NCI-H2107 (cell line): ENCODE measurements at places on chromosomes 16 and 17.

- no peak for DNase-seq
Observed at GRCh38 chr17:53765609-53766008, 57.1 kb upstream of the KIF2B start.

- DNase-seq: no peak
Observed at GRCh38 chr17:81398176-81398831, 3.0 kb downstream of the BAHCC1 start.

GRCh38 chr17:7122381-7122780, 7.8 kb upstream of the ASGR2 start:
- no peak for DNase-seq

GRCh38 chr17:62882878-62883277, 74.8 kb upstream of the MARCHF10 start:
- DNase-seq: no peak

GRCh38 chr17:58300336-58300735, 19.6 kb upstream of the MPO start:
- DNase-seq: no peak

DNA sequence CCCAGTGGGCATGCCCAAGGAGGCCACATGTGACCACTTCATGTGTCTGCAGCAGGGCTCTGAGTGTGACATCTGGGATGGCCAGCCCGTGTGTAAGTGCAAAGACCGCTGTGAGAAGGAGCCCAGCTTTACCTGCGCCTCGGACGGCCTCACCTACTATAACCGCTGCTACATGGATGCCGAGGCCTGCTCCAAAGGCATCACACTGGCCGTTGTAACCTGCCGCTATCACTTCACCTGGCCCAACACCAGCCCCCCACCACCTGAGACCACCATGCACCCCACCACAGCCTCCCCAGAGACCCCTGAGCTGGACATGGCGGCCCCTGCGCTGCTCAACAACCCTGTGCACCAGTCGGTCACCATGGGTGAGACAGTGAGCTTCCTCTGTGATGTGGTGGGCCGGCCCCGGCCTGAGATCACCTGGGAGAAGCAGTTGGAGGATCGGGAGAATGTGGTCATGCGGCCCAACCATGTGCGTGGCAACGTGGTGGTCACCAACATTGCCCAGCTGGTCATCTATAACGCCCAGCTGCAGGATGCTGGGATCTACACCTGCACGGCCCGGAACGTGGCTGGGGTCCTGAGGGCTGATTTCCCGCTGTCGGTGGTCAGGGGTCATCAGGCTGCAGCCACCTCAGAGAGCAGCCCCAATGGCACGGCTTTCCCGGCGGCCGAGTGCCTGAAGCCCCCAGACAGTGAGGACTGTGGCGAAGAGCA, 4.4 kb downstream of the WFIKKN2 start:
- DNase-seq: no peak

DNA sequence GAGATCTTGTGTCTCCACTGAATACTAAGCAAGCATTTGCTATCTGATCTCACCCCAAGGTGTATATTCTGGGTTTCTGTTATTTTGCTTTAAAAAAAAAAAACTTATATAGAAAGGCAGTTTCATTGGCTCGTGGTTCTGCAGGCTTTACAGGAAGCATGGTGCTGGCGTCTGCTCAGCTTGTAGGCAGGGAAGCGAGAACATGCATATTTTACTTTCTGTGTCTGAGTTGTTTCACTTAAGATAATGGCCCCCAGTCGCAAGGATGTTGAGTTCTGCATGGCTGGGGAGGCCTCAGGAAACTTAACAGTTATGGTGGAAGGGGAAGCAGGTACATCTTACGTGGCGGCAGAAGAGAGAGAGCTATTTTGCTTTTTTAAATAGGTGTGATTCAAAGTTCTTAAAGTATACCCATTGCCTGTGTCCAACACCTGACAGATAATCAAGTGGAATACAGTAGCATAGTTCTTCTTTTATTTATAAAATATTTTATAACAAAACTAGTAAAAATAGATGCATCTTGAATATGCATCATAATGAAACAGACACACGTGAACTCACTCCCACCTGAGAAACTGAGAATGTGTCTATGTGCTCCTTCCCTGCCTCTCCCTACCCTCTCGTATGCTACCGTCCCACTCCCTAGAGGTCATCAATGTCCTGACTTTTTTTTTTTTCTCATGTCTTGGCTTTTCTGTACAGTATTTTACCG, 15.4 kb upstream of the ARHGAP17 start:
- no peak for DNase-seq

DNA sequence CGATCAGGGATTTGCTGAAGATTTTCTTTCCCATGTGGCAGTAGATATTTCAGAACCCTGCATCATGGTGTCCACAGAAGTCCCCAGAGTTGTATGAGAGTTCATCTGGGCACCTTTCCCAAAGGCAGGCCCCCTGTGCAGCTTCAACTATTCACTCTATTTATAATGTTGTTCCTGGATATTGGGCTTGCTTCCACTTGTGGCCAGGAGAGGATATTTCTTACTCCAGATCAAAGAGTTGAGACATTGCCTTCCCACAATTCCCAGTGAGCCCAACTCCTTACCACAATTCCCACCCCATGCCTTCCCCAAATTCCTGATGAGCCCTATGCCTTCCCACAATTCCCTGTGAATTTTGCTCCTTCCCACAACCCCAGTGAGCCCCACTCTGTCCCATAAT, 206.9 kb downstream of the WWOX start:
- DNase-seq: no peak

DNA sequence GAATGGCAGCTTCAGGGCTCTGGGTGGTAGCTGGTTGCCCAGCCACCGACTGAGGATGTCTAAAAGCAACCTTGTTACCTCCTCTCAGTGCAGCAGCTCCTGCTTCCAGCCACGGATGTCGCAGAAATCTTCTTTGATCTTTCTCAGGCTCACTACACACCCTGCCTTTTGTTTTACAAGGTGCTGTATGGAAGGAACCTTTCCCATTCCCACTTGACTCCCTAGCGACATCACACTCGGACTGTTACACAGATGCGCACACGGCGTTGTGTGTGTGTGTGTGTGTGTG, 135.8 kb upstream of the CPHXL start:
- no peak for DNase-seq

GRCh38 chr17:48915459-48916282, 7.5 kb downstream of the UBE2Z start:
- DNase-seq: no peak
